ENCODE measurements at places on chromosomes 7 and 10.

- DNase-seq: no peak
Measured at GRCh38 chr10:129845111-129845753, 118.8 kb downstream of the EBF3 start.

DNA sequence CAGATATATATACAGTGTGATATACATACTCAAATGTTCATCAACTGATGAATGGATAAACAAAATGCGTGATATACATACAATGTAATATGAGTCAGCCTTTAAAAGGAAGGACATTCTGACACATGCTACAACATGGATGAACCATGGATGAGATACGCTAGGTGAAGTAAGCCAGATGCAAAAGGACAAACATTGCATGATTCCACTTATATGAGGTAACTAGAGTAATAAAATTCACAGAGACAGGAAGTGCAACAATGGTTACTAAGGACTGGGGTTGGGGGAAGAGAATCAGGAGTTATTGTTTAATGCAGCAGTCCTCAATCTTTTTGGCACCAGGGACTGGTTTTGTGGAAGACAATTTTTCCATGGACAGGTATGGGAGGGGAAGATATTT, 47.3 kb upstream of the PIK3AP1 start:
- no peak for DNase-seq

DNA sequence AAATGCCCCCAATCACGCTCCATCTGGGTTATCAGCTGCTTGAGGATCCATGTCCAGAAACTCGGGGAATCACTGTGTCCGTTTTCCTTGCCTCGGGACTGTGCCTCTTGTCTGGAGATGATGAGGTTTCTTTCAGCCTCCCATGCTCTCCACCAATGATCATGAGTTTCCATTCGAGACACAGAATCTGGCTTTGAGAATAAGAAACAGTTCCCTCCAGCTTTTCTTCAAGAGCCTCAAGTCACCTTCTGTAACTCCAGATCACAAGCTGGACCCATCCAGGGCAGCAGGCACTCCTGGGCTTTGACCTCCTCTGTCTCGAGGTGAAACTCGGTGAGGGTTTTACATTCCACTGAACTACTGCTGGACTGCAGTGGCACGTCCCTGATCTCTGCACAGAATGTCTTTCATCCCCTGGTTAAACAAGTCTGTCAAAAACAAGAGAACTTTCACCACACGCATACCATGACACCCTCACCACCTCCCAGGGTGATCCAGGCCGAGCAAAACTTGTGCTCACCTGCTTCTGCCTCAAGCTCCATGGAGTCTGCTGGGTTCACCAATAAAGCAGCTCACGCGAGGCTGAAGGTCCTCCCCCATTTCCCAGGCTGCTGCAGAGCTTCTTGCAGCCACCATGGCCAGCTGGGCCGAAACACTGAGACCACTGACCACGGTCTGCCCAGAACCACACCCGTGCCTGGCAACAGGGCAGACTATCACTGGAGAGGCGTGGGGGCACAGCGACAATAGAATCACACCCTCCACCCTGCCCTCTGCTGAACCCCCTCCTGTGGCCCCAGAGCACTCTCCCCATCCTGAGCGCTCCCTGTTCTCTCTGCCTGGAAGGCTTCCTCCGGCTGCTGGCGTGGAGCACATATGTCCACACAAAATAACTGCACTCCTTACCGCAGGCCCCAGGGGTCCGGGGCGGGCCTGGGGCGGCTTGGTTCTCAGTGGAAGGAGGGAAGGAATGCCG, 25.1 kb downstream of the MAT1A start:
- DNase-seq: no peak

GRCh38 chr10:100791369-100792058, 46.1 kb downstream of the PAX2 start:
- no peak for DNase-seq

- DNase-seq: peak; percentile 39
Measured at GRCh38 chr7:118183428-118183785, 557 bp upstream of the LSM8 start.

- DNase-seq: no peak
Measured at GRCh38 chr7:40468891-40469864, 334.4 kb downstream of the SUGCT start.

GRCh38 chr10:121323443-121323842, 274.8 kb downstream of the FGFR2 start:
- no peak for DNase-seq

DNA sequence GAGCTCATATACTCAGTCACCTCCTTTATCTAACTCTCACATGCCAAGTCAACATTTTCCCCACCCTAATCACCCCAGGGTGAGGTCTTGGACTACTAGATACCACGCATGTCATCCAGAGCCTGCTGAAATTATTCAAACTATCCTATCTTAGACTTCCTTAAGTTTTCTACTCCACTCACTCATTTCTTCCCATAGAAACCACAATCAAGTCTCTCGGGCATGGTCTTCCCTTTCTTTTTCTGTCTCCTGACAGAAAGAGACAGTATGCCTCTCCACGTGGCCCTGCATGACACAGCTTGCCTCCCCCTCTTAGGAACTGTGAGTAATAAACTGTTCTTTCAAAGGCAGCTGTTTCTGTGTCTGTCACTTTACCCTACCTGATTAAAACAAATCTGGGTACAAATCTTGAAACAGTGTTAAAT, 29.4 kb downstream of the TAS2R41 start:
- DNase-seq: peak; percentile 13

- no peak for DNase-seq
Measured at GRCh38 chr7:116293139-116293538, 82.8 kb downstream of the TES start.

DNA sequence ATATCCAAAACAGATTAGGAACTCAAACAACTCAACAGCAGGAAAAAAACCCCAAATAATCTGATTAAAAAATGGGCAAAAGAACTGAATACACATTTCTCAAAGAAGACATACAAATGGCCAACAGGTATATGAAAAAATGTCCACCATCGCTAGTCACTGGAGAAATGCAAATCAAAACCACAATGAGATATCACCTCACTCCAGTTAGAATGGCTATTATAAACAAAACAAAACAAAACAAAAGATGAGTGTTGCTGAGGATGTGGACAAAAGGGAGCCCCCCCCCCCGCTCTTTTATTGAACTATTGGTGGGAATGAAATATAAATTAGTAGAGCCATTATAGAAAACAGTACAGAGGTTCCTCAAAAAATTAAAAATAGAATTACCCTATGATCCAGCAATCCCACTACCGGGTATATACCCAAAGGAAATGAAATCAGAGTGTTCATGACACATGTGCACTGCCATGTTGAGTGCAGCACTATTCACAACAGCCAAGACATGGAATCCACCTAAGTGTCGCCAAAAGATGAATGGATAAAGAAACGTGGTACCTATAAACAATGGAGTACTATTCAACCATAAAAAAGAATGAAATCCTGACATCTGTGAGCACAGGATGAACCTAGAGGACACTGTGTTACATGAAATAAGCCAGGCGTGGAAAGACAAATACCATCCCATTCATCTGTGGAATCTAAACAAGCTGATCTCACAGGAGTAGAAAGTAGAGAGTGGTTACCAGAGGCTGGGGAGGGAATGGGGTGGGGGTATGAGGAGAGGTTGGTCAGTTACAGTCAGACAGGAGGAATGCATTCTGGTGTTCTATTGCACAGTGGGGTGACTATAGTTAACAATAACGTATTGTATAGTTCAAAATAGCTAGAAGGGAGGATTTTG, 78.1 kb upstream of the RHEB start:
- DNase-seq: no peak

- DNase-seq: peak; percentile 65
Measured at GRCh38 chr10:125154529-125154928, 5.8 kb downstream of the CTBP2 start.

DNA sequence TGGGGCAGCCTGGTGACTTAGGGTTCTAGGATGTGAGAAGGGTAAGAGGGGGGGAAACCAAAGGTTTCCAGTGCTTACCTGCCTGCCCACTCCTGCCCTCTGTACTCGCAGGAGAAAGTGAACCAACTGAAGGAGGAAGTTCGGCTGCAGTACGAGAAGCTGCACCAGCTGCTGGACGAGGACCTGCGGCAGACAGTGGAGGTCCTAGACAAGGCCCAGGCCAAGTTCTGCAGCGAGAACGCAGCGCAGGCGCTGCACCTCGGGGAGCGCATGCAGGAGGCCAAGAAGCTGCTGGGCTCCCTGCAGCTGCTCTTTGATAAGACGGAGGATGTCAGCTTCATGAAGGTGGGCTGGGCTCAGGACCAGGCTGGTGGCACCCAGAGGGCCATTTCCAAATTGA, 10.7 kb downstream of the TRIM8 start:
- no peak for DNase-seq

GRCh38 chr10:49539320-49539885, 482 bp upstream of the ERCC6 start:
- peak; percentile 81 for DNase-seq

GRCh38 chr7:158381956-158382355, 205.7 kb downstream of the PTPRN2 start:
- DNase-seq: no peak

DNA sequence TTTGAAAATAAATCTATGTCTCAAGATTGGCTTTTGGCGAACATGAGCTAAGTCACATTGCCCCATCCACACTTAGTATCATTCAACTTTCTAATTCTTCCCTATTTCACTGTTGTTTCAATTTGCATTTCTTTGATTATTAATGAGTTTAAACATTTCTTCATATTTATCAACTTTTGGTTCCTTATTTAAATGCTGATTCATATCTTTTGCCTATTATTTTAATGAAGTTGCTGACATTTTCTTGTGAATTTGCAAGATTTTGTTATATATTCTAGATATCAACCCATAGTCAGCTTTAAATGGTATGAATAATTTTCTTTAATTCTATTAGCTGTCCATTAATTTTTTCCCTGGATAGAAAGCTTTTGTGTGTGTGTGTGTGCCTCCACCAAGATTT, 14.4 kb upstream of the TSGA13 start:
- no peak for DNase-seq

GRCh38 chr10:110758128-110758765, 113.5 kb upstream of the PDCD4 start:
- no peak for DNase-seq

GRCh38 chr10:34960983-34961382, 129.2 kb downstream of the CUL2 start:
- no peak for DNase-seq

DNA sequence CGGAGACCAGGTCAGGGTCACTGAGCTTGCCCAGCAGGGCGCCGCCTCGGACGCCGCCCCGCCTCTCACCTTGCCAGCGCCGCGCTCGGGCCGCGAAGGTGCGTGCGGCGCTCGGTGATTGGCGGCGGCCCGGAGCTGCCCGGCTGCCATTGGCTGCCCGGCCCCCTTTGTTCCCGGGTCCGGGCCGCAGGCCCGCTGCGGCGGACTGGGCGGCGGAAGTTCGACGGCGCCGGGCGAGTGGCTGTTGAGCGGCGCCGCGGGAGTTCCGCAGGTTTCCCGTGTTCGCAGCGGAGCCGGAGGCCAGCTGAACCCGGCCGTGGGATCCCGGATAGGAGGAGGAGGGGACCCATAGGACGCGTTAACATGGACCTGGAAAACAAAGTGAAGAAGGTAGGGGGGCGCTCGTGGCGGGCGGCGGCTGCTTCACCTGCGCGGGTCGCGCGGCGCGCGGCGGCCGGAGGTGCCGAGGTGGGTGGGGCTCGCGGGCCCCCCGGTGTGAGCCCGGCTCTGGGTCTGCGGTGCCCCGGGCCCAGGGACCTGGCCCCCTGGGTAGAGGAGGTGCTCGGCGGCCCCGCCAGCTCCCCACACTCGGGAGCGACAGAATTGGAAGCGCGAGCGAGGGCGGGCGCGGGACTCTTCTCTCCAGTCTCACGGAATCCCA, at the start of gene TES:
TES (plus strand) TSS at position 195 of the 661 bp plus-strand sequence; CDS start at position 364, 169 bp downstream.
- no peak for DNase-seq

DNA sequence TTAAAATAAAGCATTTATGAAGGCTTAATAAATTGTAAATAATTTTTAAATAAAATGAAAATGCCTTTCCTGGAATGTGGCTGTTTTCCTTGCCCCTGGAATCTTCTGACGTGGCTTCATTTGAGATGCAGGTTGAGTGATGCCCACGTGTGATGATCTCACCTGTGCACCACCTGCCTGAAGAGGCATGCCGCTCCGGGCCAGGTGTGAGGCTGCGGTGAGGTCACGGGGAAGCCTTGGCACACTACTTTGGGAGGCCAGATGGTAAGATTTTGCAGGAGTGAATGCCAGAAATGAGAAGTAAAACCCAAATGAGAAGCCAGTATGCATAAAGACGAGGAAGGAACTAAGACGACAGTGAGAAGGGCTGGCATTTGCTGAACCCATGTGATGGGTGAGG, 36.2 kb downstream of the GOT1 start:
- no peak for DNase-seq

GRCh38 chr10:123135415-123136141, at the start of gene HMX3:
HMX3 (plus strand) TSS chr10:123135970; CDS start chr10:123136051, 81 bp downstream.
- DNase-seq: peak; percentile 96

DNA sequence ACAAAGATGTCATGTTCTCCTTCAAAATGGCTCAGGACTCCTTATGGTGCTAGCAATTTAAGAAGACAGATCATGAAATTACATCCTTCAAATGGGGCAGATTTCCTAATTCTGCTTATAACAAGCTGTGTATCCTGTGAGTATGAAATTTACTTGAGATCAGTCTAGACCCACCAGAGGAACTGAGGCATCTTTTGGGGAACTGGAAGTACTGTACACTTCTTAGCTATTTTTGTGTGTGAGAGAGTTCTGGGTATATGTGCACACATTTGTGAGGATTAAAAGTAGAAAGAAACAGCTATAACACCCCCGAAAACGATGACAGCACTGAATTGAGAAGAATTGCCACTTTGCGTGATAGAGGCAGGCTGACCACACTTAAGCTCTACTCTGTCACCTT, 187.0 kb upstream of the CCDC6 start:
- DNase-seq: peak; percentile 37

DNA sequence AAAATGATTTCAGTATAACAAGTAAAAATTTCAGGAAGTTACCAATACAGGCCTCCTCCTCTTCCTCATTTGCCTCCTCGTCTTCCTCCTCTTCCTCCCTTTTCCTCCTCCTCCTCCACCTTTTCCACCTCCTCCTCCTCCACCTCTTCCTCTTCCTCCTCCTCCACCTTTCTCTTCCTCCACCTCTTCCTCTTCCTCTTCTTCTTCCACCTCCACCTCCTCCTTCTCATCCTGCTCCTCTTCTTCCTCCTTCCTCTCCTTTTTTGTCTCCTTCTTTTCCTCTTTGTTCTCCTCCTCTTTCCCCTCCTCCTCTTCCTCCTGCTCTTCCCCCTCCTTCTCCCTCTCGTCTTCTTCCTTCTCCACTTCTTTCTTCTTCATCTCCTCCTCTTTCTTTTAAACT, 94.4 kb upstream of the SFMBT2 start:
- no peak for DNase-seq

GRCh38 chr10:31347705-31348104, 28.7 kb downstream of the ZEB1 start:
- DNase-seq: no peak

GRCh38 chr7:94323844-94324243, 70.9 kb upstream of the COL1A2 start:
- DNase-seq: no peak
